Stimulated activated CD4-positive, alpha-beta T cell treated with anti-CD3 and anti-CD28 coated beads, Interleukin-15, amount 100 ng/mL, for 1 hour (primary cell): ENCODE measurements at places on chromosomes 1 and 21.

DNA sequence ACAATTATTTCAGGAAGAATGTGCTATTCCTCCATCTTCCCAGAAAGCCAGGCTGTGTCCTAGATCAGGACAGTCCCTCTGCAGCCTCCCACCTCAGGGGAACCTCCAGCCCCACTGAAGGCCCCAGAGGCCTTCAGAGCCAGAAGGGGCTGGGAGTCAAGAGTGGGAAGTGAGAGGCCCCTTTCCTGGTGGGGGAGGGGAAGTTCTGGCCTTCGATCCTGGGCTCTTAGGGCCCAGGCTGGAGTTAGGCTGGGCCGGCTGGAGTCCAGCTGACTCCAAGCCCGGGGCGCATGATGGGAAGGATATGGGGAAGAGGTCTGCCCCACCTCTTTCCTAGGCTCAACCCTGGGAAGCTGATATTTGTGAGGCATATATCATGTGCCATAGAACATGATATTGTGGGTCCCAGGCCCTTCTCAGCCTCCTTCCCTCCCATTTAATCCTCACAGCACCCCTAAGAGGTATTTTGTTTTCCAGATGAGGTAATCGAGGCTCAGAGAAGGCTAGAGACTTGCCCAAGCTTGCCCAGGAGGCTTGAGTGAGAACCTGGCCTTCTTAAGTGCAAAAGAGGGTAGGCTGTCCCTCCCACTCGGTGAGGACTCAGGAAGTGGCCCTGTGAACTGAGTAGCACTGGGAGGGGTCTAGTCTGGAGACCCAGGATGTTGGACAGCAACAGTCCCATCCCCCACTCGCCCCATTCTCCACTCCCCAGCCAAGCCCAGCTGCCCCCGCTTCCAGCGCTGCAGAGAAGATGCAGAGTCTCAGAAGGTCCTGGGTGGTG lies 18.6 kb upstream of the HSPG2 start:
- no peak for DNase-seq

- no peak for DNase-seq
Measured at GRCh38 chr1:10866321-10867093, 70.1 kb upstream of the CASZ1 start.

DNA sequence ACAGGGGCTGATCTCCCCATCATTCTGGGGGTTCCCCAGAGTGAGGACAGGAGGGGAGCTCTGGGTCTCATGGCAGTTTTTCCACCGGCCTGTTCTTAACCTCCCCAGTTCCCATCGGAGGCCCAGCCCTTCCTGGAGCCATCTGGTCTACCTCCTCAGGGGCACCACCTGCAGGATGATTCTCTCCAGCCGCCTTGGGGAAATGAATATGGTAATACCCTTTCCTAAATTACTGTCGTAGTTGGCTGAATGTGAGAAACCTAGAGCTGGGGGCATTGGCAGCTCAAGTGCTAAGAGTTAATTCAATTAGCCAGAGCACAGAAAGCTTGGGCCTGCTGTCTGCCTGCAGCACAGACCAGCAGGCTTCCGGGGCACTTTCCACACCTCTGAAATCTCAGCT lies 64.9 kb downstream of the TAS1R2 start:
- DNase-seq = no peak

GRCh38 chr1:175848329-175848728 lies 104.9 kb upstream of the TNR start:
- DNase-seq = no peak

DNA sequence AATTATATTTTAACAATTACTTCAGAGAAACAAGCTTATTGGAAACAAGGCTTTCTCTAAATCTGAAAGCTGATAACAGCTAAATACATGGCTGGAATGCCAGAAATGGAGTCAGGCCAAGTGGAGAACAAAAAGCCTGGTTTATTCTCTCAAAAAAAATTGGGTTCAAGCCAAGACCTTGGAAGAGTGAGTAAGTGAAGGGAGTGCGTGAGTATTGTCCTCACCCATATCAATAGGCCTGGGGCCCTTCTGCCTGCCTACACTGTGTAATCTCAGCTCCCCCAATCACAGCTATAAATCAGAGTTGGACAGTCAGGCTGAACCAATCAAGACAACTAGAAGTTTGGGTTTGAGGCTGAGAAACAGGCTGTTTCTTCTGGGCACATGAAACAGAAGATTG lies 7.4 kb downstream of the KYAT3 start:
- DNase-seq = no peak

DNA sequence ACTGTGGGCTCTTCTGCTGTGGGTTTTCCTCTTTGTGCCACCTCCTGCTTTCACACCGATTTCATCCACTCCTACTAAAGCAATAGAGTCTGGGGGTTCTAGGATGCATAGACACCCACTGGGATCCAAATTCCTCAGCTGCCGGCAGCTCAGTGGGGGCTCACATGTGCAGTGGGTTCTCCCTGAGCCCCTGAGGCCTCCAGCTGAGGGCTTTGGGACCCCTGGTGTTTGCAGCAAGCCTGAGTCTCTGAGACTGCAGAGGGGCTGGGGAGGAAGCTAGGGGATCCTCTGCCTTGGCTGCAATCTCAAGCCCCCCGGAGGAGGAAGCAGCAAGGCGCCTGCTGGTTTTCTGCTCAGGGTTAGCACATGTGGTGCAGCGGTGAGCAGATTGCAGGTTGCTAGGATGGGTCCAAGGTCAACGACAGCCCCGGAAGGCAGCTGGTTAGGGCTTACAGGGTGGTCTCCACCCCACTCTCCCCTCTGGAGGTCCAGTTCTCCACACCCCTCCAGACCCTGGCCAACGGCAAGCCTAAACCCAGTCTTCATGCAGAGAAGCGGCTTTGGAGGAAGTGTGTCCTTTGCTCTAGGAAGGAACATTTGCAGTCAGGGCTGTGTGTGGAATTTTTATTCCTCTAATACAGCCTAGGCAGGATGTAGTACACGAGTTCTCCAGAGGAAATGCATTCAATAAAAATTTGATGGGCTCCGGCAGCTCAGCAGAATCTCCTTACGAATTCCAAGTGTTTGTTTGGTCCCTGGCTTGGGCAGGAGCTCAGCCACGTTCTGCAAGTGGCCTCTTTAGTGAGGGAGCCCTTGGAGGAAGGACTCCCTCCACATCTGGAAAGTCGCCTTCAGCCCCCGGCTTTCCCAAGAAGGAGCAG lies 269.1 kb upstream of the VAMP3 start:
- DNase-seq = no peak

- no peak for DNase-seq
Measured at GRCh38 chr1:156438278-156438987, 62.1 kb downstream of the MEF2D start.

DNA sequence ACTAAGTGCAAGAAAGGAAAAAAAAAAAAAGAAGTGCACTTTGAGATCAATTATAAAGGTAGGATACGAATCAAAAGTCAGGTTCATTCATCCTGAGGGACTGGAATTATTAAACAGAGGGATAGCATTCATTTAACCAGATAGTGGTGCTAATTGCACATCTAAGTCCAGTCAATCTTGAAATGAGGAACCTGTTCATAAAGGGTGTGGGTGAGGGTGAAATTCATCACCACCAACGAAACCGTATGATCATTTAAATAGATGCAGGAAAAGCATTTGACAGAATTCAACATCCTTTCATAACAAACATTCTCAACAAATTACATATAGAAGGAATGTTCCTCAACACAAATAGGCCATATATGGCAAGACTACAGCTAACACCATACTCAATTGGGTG lies 5.6 kb downstream of the CTSS start:
- DNase-seq = no peak

- DNase-seq = no peak
Measured at GRCh38 chr1:238399558-238399957, 508.8 kb upstream of the ZP4 start.

DNA sequence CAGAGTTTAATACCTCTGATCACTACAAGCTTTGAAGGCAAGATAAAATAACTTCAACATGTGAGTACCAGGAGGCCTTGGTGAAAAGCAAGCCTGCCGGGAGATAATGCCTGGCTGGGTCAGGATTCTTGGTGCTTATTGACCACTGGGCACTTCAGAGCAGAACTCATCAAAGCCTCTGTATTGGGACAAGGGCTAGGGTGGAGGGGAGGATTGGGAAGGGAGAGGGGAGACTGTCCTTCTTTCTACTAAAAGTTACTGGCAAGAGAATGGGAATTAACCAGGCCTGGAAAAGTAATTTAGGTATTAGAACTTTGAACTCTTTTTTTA lies 35.2 kb downstream of the NEK2 start:
- no peak for DNase-seq
